ENCODE measurements at places on chromosomes 5 and 9.

GRCh38 chr9:84922051-84922450, 252.5 kb downstream of the NTRK2 start:
- no peak for DNase-seq
- H3K27ac ChIP-seq: no peak overlapping the region
- H3K27me3 ChIP-seq: no peaks in the 10 kb centered on the region
- H3K36me3 ChIP-seq: no peaks in the 10 kb centered on the region
- H3K4me1 ChIP-seq: no peaks in the 10 kb centered on the region

DNA sequence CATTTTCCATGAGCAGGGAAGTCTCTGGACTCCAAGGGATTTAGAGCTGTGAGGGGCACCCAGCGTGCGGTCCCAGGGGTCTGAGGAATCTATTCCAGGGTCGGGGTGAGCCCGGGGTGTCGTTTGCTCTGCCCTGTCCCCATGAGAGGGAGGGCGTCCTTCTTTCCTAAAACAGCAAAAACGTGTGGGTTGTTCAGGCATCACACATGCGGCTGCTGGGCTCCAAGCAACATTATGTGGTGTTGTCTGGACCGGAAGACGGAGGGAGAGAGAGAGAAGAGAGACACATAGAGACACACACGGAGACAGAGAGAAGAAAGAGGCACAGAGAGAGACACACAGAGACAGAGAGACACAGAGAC, 42.7 kb upstream of the COL5A1 start:
- no peaks in the 10 kb centered on the region for H3K27me3 ChIP-seq
- no peaks in the 10 kb centered on the region for H3K36me3 ChIP-seq
- H3K4me3 ChIP-seq: no peak overlapping the region
- H3K27ac ChIP-seq: peak overlapping the region; percentile 61
- no peak for DNase-seq
- peaks cover 13% of the 10 kb centered on the region for H3K4me1 ChIP-seq

DNA sequence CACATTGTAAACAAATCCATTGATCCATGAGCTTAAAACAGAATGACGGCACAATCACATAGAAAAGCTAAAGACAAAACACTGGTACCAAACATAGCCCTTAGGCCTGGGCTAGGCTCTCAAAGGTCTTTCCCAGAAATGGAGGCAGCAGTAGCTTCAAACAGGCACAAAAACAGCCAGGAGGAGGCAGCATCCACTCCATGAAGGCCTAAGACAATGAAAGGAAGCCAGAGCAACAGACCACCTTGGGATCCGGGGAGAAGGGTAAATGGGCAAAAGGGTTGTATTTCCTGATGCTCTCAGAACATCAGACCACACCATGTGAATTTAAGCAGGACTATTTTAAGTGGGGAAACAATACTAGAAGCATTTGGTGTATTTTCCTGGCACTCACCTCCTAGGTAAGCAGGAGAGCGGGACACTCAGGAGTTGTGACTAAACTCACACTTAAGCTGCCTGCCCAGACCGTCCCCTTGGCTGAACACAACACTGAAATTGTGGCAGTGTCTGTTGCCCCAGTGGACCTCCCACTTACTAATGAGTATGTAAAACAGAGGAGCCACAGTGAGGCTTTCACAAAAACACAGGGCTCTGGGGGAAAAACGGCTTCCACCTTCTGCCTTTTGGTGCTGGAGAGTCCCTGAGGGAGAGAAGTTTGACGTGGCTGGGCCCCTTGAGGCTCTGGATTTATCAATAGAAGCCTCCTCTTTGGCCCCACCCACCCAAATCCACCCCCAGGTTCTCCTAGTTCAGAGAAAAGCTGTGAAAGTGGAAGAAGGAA, 11.9 kb downstream of the GNPDA1 start:
- no peak for DNase-seq
- H3K27ac ChIP-seq: no peak overlapping the region
- H3K27me3 ChIP-seq: no peaks in the 10 kb centered on the region
- no peak overlapping the region for H3K4me3 ChIP-seq
- no peaks in the 10 kb centered on the region for H3K4me1 ChIP-seq

GRCh38 chr5:168810641-168811040, 231.5 kb upstream of the PANK3 start:
- peaks cover 23% of the 10 kb centered on the region for H3K36me3 ChIP-seq
- H3K27me3 ChIP-seq: no peaks in the 10 kb centered on the region
- peaks cover 2% of the 10 kb centered on the region for H3K4me1 ChIP-seq
- H3K4me3 ChIP-seq: no peak overlapping the region
- DNase-seq: no peak

DNA sequence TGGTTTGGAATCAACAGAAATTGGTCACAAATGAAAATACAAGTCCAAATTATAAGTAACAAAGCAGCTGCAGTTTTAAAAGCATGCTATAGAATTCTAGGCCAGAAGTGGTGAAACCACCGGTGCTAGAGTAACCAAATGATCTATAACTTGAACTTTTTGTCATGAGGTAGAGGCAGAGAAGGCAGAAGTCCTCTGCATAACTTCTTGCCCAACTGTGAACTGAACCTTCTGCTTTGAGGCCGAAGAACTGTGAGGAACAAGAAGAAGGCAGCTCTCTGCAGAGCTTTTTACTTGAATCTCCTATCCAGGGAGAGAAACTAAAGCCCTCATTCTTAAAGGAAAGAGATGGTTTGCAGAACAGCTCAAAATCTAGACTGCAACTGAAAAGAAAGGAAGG, 36.2 kb upstream of the TENT2 start:
- no peaks in the 10 kb centered on the region for H3K36me3 ChIP-seq
- H3K27ac ChIP-seq: no peak overlapping the region
- no peaks in the 10 kb centered on the region for H3K27me3 ChIP-seq
- DNase-seq: no peak
- no peaks in the 10 kb centered on the region for H3K4me1 ChIP-seq
- H3K4me3 ChIP-seq: no peak overlapping the region

DNA sequence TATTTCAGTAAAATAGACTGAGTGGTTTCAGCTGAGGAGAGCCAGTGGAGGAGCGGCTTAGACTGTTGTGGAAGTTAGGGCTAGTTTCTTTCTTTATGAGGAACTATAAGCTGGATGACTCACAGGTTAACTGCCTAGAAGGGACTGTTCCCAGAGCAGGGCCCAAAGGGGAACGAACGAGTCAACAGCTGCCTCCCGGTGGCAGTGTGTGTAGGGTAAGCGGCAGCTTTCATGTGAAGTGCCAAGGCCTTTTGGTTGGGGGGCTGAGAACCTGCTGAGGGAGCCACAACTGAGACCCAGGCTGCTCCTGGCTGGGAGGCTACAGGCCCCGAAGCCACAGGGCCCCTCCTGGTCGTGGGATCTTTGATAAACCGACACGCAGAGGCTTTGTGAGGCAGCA, 7.0 kb downstream of the SQSTM1 start:
- peaks cover 40% of the 10 kb centered on the region for H3K4me1 ChIP-seq
- no peaks in the 10 kb centered on the region for H3K27me3 ChIP-seq
- no peak overlapping the region for H3K4me3 ChIP-seq
- peak overlapping the region; percentile 29 for H3K27ac ChIP-seq

GRCh38 chr9:109478051-109478563, 20.0 kb downstream of the PTPN3 start:
- H3K4me3 ChIP-seq: no peak overlapping the region
- H3K4me1 ChIP-seq: peaks cover 35% of the 10 kb centered on the region
- peak overlapping the region; percentile 76 for H3K27ac ChIP-seq
- H3K36me3 ChIP-seq: no peaks in the 10 kb centered on the region
- DNase-seq: no peak

- H3K4me1 ChIP-seq: no peaks in the 10 kb centered on the region
- DNase-seq: no peak
- peaks cover 94% of the 10 kb centered on the region for H3K36me3 ChIP-seq
- H3K27me3 ChIP-seq: no peaks in the 10 kb centered on the region
- no peak overlapping the region for H3K4me3 ChIP-seq
Measured at GRCh38 chr9:97315550-97315949, 8.1 kb downstream of the CCDC180 start.

- no peaks in the 10 kb centered on the region for H3K36me3 ChIP-seq
- peaks cover 11% of the 10 kb centered on the region for H3K4me1 ChIP-seq
- H3K27ac ChIP-seq: no peak overlapping the region
Measured at GRCh38 chr9:92564504-92564903, 28.7 kb upstream of the ECM2 start.

DNA sequence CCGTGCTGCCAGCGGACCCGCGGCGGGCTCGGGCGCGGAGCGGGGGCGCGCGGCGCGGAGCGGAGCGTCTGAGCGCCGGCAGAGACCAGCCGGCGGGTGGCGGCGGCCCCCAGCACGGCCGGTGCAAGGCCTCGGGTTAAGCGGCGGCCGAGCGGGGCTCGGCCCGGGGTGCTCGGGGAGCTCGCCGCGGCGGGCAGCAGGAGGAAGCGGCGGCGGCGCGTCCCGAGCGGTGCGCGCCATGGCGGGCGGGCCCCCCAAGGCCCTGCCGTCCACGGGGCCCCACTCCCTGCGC, 150 bp downstream of the SNX30 start:
- H3K4me1 ChIP-seq: no peaks in the 10 kb centered on the region
- no peak for DNase-seq
- H3K36me3 ChIP-seq: no peaks in the 10 kb centered on the region
- no peaks in the 10 kb centered on the region for H3K27me3 ChIP-seq
